AG09319 (cell line): ENCODE measurements at places on chromosomes 2 and 18.

DNA sequence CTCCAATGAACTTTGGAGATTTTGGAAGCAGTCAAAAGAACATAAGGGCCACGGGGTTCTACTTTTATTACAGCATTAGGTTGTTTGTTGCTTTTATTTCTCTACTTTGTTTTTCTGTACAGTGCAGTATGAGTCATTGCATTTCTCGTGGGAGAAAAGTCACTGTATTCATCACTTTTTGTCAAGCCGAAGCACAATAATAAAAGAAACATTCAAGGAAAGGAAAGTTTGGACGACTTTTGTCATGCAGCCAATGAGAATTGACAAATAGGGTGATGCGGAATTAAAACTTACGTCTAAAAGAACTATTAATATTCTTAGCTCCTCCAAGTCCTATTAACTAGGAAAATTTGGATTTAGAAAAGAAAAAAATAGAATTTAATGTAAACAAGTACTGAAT is 209.9 kb downstream of the TMEM182 start:
- no peak for DNase-seq

- DNase-seq = no peak
Measured at GRCh38 chr2:85344356-85344954, 9.9 kb downstream of the RETSAT start.

DNA sequence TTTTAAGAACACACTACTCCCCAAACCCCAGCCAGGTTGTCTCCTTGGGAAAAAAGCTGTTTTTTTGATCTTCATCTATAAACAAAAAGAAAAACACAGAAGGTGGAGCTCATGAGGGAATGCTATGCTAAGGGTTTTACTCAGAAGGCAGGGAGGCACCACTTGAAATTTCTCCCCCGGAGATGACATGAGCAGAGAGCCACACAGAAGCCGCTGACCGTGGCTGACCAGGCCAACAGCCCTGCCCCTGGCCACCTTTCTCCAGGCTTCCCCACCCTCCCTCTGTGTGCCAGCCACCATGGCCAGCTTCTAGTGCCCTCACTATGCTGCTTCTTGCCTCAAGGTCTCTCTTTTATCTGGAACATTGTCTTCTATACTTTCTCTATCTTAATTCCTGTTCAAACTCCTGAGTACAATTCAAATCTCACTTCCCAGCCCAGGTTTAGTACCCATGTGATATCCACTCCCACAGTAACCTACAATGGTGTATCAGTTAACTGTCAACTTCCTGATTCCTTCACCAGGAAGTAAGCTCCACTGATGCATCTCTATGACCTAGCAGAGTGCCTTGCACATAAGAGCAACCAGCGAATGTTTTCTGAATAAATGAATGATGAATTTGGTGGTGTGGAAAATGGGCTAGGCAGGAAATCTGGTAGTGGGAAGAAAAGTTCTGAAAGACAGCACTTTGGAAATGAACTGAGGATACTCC is 15.3 kb downstream of the LAPTM4A start:
- DNase-seq = no peak

DNA sequence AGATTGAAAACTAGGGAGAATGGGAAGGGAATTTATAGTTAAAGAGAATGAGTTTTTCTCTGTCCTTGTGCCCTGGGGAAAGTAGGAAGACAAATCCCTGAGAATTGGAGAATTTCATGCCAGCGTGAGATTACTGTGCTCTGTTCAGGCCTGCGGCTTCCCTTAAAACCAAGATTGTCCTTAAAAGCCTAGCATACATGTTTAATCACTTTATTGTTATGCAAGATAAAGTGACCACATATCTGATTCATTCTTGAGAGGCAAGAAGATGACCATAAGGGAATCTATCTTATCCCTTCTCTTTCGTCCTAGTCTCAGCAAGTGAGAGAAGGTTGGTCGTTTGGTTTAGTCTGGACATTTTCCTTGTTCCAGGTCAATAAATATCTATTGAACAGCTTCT is 75.9 kb downstream of the ADCYAP1 start:
- DNase-seq = no peak

DNA sequence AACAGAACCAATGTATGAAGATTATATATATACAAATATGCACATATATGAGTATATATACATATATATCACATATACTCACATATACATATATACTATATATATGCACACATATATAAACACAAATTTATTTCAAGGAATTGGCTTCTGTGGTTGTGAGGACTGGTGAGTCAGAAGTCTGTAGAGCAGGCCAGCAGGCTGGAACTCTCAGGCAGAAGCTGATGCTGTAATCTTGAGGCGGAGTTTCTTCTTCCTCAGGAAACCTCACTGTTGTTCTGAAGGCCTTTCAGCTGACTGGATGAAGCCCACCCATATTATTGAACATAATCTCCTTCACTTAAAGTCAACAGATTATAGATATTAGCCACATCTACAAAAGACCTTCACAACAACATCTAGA is 143.9 kb upstream of the CREB1 start:
- no peak for DNase-seq
